Smooth muscle cell of the umbilical artery (primary cell): ENCODE measurements at places on chromosomes 11 and 22. TPM values are rescaled to one million over a fixed set of nuclear protein-coding genes. Genes with fewer than 3 reads are reported as not detected.

Gene FAM181B
- total RNA-seq: not detected in 2 replicates

Gene OR2D2
- total RNA-seq: 0.78 TPM in 1 of 2 replicates, not detected in the other

Gene TRPC6
- not detected in 2 replicates for total RNA-seq

Gene P2RY2
- 0.30 and 0.46 TPM in 2 replicates for total RNA-seq

Gene PDGFD
- total RNA-seq: 0.83 and 3.0 TPM in 2 replicates

Gene FAM180B
- total RNA-seq: not detected in 2 replicates

Gene MRGPRX3
- not detected in 2 replicates for total RNA-seq

Gene DGAT2
- 2.5 and 5.6 TPM in 2 replicates for total RNA-seq

Gene KCNJ1
- total RNA-seq: not detected in 2 replicates

Gene CEND1
- 0.89 and 1.8 TPM in 2 replicates for total RNA-seq

Gene DERL3
- 0.30 and 0.83 TPM in 2 replicates for total RNA-seq

Gene MOGAT2
- total RNA-seq: not detected in 2 replicates

Gene ALDH3B1
- 20.8 and 34.4 TPM in 2 replicates for total RNA-seq

Gene ADM2
- 6.5 and 7.6 TPM in 2 replicates for total RNA-seq

Gene TUT1
- 6.5 and 10.7 TPM in 2 replicates for total RNA-seq

Gene SPDYC
- not detected in 2 replicates for total RNA-seq

Gene INPPL1
- total RNA-seq: 78.4 and 102 TPM in 2 replicates

Gene KLHDC7B
- 1.1 and 24.1 TPM in 2 replicates for total RNA-seq

Gene GGTLC2
- total RNA-seq: not detected in 2 replicates

Gene DLG2
- 1.5 and 2.1 TPM in 2 replicates for total RNA-seq

Gene FZD4
- total RNA-seq: 6.0 and 9.5 TPM in 2 replicates

Gene IFITM10
- total RNA-seq: 1.0 and 1.5 TPM in 2 replicates

Gene LRRC55
- not detected in 2 replicates for total RNA-seq

Gene PTGDR2
- total RNA-seq: under 0.01 and 0.05 TPM in 2 replicates

Gene RAG2
- total RNA-seq: not detected in 2 replicates

Gene BTBD18
- not detected in 2 replicates for total RNA-seq

Gene CDC45
- 1.2 and 12.0 TPM in 2 replicates for total RNA-seq

Gene MEI1
- 0.28 and 0.30 TPM in 2 replicates for total RNA-seq

Gene SSH3
- total RNA-seq: 13.1 and 18.6 TPM in 2 replicates

Gene LDHAL6A
- not detected in 2 replicates for total RNA-seq

Gene PNPLA5
- not detected in 2 replicates for total RNA-seq

Gene CYTH4
- total RNA-seq: under 0.01 and 0.14 TPM in 2 replicates

Gene YIF1A
- total RNA-seq: 152 and 209 TPM in 2 replicates

Gene GCAT
- 29.5 and 48.7 TPM in 2 replicates for total RNA-seq

Gene SAA2
- total RNA-seq: 0.30 TPM in 1 of 2 replicates, not detected in the other

Gene PLEKHB1
- 1.2 and 1.4 TPM in 2 replicates for total RNA-seq

Gene KCNA4
- total RNA-seq: not detected in 2 replicates

Gene PLAAT5
- not detected in 2 replicates for total RNA-seq

Gene HEPN1
- total RNA-seq: 0.09 TPM in 1 of 2 replicates, not detected in the other

Gene TSGA10IP
- not detected in 2 replicates for total RNA-seq

Gene PRAME
- not detected in 2 replicates for total RNA-seq

Gene ZPR1
- total RNA-seq: 45.7 and 125 TPM in 2 replicates

Gene RTN4RL2
- total RNA-seq: 0.05 TPM in 1 of 2 replicates, not detected in the other

Gene HEPHL1
- total RNA-seq: under 0.01 and 0.09 TPM in 2 replicates

Gene INPP5J
- total RNA-seq: 0.30 and 0.74 TPM in 2 replicates

Gene HTR3B
- not detected in 2 replicates for total RNA-seq

Gene ATG16L2
- total RNA-seq: 9.2 and 11.1 TPM in 2 replicates

Gene APOL6
- 13.6 and 20.5 TPM in 2 replicates for total RNA-seq

Gene GSTT4
- not detected in 2 replicates for total RNA-seq

Gene CD3E
- not detected in 2 replicates for total RNA-seq

Gene PRR5L
- total RNA-seq: 16.1 and 23.2 TPM in 2 replicates

Gene MED17
- total RNA-seq: 33.9 and 35.4 TPM in 2 replicates

Gene TTC17
- 90.0 and 106 TPM in 2 replicates for total RNA-seq

Gene SPI1
- total RNA-seq: not detected in 2 replicates

Gene TYMP
- total RNA-seq: 17.9 and 89.7 TPM in 2 replicates

Gene LGALS12
- not detected in 2 replicates for total RNA-seq

Gene OR5P2
- total RNA-seq: not detected in 2 replicates
